Globus pallidus (tissue), 1 donor: ENCODE measurements at places on chromosomes 5 and 9.

DNA sequence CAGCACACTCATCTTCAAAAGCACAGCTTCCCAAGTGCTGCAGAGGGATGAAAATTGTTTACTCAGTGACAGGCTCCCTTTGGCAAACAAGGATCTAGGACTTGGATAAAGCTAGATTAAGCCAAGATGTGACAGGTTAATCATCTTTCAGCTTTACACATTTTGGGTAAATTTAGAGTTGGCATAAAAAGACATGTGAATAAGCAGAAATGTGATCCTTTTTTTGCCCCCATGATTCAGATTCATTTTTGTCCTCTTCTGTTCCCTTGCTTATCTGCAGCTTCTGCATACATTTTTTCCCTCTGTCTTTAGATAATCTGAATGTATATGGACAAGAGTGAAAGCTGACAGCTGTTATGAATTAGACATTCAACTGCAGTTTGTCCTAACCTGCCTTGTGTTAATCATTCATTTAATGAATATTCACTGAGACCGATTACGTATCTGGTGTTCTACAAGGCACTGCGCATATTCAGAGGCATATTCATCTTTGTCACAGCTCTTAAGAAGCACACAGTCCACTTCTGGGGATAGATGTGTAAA is 19.6 kb downstream of the ADAMTSL1 start:
- no peak for DNase-seq

DNA sequence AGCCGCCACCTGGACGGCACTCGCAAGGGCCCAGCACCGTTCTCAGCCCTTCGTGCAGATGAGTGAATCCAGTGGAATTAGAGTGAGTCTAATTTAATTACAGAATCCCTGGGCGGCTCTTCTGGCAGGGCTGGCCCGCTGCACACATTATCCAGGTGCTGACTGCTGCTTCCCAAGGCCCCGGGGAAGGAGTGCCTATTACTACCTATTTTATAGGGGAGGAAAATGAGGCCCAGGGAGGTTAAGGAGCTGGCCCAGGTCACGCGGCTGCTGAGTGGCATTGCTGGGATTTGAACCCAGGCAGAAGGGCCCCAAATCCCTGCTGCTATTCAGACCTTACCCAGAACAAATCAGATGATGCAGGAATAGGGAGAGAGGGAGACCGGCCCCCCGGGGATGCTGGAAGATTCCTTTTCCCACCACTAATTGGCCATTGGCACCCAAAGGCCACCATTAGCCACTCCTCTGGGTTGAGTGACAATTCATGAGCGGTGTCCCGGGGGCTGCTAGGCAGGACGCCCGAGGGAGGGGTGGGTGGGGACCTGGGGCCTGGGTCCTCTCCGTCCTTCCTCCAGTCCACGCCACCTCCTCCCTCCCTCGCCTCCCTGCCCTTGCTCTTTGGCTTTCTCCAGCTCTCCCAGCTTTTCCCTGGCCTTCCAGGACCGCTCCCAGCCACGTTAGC is 10.3 kb upstream of the QRFP start:
- no peak for DNase-seq

GRCh38 chr9:87677776-87678587 is 47.9 kb upstream of the CTSL start:
- DNase-seq = no peak

DNA sequence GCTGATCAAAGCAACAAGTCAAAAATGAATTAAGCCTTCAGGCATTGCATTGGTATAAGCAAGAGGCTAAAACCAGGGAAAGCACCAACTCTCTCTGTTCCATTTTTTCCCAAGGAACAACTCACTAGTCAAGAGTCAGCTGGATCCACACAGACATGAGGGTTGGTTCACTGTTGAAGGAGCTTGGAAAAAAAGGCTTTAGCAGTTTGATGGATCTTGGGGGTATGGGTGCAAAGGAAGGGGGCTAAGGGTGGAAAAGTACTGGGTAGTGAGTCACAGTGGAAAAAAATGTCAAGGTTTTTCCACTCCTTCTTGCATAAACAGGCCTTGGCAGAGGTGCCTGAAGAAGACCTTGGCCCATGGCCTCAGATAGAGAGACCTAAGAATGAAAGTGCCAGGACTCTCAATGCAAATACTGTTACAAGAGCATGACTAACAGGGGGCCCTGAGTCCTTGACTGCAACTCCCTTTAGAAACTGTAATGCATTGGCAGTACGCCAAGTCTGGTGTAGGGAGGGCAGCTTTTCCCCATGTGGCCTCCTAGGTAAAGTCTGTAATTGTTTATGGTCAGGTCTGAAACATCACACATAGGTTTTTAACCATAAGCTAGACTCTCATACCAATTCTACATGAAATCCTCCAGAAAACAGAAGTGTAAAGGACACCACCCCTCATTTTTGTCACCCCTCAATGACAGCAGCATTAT is 23.7 kb downstream of the ACTL7A start:
- DNase-seq = no peak

- DNase-seq = no peak
Observed at GRCh38 chr9:17130291-17130690, 4.5 kb upstream of the CNTLN start.

GRCh38 chr5:9733486-9733885 is 103.3 kb upstream of the TAS2R1 start:
- no peak for DNase-seq

DNA sequence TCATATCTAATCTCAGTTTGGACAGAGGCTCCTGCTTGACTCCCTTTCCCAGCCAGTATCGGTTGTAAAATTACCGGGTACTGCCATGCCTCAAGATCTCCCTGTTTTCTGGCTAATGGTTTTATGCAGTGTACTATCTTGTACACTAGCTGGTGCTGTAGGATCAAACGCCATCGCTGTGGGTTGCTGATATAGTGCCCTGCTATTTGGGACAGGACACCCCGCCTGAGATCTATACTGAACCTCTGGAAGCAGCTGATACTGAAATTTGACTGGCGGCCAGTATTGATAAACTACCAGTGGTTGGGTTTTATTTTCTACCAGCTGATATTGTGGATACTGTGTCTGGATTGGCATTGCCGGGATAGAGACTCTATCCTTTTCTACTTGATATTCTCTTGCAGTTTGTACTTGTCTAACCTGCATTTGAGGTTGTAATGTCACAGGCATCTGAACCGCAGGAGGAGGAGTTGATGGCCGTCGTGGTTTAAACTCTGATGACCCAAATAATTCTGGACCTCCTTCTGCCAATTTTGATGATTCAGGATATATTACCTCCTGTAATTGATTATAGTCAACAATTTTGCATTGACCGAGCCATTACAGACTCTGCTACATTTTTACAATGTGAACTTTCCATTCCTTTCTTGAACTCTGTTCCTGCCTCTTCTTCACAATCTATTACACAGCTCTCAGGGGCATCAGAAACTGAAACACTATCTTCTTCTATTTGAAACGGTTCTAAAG is 112.5 kb upstream of the LARP1 start:
- DNase-seq = no peak

DNA sequence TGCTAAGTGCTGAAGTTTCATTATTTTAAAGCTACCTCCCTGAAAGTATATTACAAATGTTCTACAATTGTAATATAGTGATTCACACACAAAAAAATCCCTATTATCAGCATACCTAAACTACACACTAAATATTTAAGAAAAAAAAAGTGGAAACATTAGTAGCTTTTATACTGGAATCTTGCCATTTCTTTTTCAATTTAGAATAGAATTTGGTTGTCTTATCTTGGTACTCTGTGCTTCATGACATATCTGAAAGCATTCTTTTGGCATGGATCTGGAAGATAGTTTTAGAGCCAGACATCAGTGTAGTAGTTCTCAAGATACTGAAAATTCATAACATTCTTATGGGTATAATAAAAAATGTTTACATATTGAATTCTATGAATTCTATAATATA is 35.0 kb downstream of the SLC1A3 start:
- DNase-seq = no peak

DNA sequence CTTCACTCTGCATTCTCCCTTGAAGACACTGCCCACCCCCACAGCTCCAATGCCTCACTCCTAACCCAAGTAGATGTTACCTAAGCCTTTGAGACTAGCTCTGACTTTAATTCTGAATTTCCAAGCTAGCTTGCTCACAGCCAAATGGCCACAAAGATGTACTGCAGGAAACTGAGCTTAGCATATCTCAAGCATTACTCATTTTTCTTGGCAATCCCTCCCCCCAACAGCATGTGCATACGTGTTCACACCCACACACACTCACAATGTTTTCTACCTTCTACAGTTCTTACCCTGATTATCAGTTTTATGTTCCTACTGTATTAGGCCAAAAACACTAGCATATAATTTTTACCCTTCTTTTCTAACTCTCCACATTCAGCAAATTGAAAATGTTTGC is 13.7 kb upstream of the GRIA1 start:
- no peak for DNase-seq

- no peak for DNase-seq
Observed at GRCh38 chr9:107218829-107219485, 64.1 kb upstream of the RAD23B start.

DNA sequence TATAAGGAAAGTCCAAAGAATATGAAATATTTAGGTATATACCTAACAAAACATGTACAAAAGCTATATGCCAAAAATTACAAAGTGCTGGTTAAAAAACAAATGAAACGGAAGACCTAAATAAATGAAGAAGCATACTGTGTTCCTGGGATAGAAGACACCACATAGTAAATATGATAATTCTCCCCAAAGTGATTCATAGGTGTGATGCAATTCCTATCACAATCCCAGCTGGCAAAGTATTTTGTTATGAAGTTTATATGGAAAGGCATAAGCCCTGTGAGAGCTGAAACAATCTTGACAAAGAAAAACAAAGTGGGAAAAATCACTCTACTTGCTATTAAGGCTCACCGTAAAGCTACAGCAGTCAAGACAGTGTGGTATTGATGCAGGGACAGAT is 2.6 kb upstream of the SMIM23 start:
- no peak for DNase-seq

- DNase-seq = no peak
Observed at GRCh38 chr9:72294936-72295335, 70.1 kb downstream of the ZFAND5 start.

DNA sequence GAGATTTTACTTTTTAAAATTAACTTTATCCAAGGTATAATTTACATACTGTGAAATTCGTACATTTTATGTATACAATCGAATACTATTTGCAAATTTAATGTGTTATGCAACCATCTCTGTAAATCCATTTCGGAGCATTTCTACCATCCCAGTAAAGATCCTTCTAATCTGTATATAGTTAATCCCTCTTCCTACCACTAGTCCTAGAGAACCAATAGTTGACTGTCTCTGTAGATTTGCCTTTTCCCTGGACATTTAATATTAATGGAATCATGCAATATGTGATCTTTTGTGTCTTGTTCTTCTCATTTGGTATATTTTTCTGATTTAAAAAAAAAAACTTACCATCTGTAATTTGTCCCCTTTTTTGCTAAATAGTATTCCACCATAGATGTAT is 74.8 kb downstream of the RAB24 start:
- DNase-seq = no peak

DNA sequence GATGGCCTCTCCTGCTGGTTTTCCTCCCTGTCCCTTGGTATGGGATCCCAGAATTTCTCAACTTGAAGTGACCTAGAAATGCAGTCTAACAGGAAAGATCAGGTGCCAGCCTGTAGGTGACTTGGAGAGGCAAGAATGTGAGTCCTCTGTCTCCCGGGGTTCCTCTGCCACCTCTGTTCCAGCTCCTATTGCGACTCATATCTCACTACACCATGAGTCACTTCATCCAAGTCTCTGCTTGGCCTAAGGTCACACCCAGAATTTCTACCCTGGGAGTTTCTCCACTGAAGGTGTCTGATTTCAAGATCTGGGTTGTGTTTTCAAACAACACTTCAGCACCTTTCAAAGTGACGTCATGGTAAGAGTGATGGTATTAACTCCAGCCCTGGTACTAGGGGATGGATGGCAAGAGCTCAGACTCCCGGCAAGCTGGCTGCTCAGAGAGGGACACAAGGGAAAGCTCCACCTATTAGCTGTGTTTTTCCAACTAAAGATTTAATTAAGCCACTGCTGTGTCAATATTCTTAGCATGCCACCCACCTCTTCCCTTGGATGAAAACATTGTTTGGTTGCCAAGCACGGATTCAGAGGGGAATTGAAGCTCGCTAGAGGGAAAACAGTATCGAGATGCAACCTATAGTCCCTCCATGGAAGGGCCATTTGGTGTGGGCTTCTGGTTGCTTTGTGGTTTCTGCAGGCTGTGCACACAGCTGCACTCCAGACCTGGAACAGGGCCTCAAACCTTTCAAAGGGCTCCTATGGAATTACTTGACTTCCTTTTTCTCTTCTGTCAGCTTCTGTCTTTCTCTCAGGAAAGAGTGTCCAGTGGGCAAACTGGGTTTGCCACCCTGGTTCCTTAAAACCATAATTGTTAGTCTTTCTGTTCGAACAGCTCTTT is 205.7 kb downstream of the GAS1 start:
- no peak for DNase-seq

DNA sequence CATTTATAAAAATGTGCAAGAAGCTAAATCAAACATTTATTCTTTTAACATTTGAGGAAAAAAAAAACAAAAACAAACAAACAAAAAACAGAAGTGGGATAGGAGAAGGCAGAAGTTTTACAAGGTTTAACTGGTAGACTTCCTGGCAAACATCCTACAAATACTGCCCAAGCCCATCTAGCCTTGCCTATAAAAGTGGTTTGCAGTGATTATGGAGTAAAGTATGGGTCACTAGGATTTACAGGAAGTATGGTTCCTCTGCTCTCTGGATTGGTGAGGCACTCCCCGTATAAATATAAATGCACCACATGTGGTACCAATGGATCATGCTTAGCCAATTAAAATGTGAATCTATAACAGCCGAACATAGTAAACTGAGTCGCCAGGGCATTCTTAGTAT is 291.9 kb downstream of the EDIL3 start:
- no peak for DNase-seq

DNA sequence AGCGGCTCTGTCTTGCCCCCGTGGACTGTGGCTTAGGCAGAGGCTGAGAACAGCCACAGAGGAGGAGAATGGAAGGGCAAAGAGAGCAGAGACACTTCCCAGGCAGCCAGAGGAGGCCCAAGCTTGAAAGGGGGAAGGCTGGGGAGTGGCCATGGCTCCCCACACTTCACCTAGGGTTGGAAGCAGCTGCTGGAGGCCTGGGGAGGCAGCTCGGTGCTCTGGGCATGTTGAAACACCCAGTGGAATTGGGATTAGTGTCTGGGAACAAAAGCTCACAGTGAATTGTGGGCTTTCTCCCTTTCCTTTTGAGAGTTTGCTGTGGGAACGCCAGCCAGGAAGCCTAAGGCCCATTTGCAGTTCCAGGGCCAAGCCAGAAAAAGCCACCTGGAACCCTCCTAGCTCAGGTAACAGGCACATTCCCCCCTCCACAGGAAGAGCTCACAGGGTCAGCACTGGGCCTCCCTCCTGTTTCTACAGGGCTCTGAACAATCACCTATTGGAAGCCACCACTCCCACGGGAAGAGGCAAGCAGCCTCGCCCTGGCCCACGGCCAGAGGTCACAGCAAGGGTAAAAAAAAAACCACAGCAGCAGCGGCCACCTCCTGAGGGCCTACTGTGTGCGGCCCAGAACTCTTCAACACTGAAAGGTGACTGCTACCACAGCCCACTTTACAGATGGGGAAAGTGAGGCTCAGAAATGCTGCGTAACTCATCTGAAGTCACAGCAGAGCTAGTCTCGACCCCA is 20.2 kb downstream of the EEIG1 start:
- DNase-seq = no peak
